ENCODE measurements at places on chromosomes 2 and 18.

DNA sequence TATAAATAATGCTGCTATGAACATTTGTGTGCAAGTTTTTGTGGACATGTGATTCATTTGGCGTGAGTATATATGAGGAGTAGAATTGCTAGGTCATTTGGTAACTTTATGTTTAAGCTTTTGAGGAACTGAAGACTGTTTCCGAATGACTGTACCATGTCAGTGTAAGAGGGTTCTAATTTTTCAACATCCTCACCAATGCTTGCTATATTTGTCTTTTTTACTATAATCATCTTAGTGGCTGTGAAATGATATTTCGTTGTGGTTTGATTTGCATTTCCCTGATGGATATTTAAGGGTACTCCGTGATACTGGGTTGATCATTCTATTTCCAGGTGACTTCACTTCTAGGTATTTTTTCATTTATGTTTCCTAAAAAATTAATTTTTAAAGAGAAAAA is 241.1 kb downstream of the BCL2 start:
- no peak for DNase-seq

DNA sequence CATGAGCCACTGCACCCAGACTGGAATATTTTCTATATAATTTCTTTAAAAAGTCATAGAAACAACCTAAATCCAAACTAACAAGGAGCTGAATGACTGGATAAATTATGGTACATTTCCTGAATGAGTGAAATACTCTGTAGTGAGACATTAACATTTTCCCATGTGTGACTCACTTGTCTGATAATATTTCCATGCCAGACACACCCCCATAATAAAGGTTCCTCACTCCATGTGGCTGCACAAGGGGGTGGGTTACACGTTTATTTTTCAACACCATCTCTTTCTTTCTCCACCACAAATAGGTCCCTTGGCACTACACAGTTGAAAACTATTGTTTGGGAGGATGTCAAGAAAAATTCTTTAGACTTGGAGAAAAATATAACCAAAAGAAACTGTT is 266.3 kb upstream of the LYPD1 start:
- no peak for DNase-seq

GRCh38 chr18:25896178-25896780 is 194.1 kb downstream of the SS18 start:
- no peak for DNase-seq

GRCh38 chr18:22827216-22827615 is 105.9 kb upstream of the RBBP8 start:
- DNase-seq: no peak

DNA sequence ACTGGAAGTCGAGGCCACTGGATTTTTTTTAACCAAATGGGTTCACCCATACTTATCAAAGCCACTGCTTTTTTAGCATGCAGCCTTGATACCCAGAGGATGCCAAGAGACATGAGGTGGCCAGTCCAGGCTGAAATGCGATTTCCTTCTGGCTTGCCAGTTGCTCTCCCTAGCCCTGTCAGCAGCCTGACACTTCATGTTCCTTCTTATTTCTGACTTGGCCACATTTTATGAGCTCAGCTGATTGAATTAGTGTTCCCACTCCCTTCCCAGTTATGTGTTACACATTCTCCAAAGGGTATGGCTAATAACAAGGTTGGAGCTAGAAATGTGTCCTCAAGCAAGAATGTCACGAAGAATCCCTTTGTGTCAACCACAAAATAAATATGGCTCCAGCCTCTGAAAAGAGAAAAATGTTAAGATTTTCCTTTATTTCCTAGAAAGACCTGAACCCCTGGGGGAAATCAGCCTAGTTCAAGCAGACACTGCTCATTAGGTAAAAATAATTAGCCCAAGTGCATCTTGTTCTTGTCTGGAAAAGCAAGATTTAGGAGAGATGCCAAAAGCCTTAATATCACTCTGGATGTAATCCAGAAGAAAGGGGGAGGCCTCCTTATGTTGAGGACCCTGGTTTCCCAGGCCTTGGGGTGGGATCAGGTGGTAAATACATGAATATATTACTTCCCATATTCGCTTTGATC is 121.7 kb upstream of the TACR1 start:
- no peak for DNase-seq

- no peak for DNase-seq
Observed at GRCh38 chr2:217331523-217332416, 471.9 kb upstream of the TNP1 start.
